ENCODE measurements at places on chromosomes 11 and 22.

GRCh38 chr22:22164541-22165272, 79.9 kb upstream of the VPREB1 start:
- no peak for DNase-seq

DNA sequence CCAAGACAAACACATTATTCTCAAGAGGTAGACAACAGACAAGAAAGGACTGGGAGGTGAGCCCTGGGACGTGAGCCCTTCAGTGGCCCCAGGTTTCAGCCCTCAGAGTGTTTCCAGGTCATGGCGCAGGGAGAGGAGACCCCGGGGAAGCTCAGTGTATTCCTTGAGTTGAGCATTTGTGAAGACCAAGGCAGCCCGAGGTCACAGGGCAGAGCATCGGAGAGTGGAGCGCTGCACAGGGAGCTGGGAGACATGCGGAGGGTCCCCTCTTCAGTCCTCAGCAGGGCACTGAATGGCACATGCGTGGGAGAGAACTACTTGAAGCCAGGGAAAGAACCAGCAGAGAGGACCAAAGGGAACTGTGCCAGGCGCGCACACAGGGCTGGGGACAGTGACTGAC, 11.7 kb downstream of the KRTAP5-6 start:
- DNase-seq, result no peak

GRCh38 chr22:34462795-34463194, 542.5 kb upstream of the LARGE1 start:
- no peak for DNase-seq

DNA sequence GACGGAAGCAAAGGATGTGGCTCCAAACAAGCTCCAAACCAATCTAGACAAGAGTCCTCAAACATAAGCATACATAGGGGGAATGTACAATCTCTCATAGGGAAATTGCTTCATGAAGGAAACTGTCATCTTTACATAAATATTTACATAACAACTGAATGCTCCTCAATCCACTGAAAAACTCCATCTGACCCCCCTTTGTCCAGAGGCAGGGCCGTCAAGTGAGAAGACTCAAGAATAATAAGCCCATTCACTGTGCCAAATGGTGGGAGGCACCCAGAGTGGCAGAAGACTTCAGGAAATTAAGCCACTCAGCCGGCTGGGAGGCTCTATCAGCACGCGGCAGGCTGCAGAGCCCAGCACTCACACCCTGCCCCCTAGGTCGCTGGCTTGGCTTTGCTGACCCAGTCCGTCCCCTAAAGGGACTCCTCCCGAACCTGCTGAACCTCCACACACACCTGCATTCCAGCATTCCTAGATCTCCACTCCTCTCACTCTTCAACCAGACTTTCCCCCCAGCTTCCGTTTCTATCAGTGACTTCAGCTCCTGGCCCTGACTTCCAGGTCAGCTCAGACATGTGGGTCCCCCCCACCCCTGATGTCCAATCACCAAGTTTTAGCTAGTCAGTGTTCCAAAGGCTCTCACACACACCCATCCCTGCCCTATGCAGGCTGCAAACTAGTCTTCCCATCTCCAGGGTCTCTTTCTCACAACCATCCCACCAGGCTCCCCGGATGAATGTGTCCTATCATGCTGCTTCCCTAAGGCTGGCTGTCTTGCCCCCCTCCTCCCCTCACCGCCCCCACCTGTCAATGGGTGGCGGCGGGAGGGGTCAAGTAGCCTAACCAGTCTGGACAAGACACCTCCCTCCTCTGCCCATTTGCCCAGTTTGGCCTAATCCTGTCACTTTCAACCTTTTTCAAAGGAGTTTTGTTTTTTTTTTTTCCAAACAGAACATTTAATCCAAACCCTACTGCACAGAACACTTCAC, 11.3 kb downstream of the VPS37C start:
- no peak for DNase-seq

GRCh38 chr22:27986937-27987336, 67.9 kb upstream of the PITPNB start:
- no peak for DNase-seq

DNA sequence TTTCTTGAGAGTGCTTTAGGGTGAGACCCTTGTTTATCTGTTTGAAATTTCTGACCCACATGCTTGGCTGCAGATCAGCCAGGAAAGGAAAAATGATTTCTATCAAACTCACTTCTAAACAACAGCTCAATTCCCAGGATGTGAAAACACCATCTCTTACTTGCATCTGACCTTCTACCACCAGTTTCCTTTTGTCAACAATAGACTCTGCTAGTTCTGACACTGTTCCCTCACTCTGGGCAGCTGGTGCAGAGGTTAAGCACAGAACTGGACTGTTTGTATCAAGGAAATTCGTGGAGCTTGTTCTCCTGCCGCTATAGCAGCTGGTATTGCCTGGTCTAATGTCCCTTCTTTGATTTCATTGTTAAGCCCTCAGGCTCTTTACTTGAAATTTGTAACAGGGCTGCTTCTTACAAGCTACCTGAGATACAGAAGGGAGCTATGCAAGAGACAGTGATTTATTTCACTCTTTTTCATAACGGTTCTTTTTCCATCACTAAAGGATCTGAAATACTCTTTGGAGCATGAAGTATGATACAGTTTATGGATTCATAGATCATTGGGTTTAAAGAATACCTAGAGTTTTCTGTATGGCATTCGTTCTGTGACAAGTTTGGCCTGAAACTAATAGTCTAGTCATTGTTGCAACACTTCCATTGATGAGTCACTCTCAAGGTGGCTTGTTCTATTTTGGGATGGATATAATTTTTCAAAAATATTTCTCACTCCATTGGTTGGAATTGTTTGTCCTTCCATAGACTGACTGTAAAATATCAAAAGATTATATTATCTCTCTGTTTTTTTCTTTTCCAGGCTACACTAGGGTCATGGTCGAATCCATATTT, 178.2 kb upstream of the ZC3H12C start:
- no peak for DNase-seq

DNA sequence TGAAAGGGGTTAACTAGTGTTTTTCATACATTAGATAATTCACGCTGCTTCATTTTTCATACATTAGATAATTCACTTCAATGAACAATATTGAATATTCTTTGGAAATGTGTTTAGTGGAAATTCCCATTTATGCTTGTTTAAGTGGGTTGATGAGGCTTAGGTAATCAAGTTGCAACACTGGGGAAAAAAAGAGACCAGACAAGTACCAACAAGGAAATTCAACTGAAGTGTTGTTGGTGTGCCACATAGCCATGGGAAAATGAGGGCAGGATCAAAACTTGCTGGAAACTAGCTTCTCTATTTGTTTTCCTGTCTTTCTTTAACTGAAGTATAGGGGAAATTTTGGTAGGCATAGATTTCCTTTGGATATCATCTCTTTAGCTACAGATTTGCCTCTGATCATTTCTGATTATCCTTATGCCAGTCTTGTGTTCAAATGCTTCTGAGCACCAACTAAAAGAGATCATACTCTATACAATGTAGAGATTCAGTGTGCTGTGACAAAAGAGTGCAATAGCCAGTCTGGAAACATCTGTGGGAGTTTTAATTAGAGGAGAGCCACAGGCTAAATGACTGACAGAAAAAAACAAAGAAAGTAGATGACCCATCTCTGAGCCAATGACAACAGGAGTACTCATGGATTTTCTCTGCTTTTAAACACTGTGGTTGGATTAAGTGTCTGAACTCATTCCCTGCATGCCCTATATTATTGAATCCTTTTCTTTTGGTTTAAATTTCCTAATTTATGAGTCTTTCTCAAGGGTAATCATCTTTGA, 67.6 kb upstream of the CTSC start:
- no peak for DNase-seq

DNA sequence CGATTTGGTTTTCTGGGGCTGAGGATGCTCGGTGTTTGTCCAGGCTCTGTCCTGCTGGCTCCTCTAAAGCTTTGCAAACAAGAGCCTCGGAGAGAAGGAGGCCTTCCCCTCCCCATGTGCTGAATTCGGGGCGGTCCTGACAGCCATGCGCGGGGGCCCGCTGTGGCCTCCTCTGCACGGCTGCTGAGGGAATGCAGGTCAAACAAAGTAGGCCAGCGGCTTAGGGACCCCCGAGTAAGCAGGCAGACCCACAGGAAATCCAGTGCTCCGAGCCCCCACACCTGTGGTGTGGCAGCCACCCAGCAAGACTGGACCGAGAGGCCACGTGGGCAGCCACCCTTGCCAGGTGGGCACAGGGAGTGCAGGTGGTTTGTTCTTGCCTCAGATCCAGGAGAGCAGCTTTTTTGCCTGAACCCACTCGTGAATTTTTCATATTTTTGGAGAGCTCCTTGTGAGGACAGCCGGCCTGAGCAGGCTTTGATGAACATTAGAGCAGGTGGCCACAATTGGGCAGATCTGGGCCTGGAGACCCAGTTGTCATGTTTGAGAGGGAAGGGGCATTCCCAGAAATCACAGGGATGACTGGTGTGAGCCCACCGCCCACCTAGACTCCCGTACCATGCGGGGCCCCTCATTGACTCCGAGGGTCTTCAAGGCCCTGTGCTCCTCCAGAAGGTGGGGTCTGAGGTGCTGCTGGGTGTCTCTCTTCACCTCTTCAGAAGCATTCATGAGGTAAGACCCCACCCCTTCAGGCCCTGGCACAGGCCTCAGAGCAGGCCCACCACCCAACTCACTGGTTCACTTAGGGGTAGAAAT, 43.0 kb upstream of the KCNQ1OT1 start:
- DNase-seq, result no peak

DNA sequence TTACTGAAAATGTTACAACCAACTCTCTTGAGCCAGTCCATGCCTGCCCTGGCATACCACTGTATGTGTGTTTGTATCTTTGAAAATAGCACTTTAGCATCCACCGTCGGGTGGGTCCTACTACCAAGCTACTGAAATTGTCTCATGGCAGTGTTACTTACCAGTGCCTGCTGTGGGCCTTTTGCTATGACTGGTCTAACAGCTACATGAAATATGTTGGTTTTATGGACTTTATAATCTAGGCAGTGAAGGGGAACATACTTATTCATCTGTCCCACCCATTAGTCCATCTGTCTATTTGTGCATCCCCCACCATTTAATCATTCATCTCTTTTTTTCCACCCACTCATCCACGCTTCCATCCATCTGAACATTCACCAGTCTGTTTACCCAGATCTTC, 106.0 kb downstream of the NAV2 start:
- no peak for DNase-seq

GRCh38 chr11:65439331-65440181, 17.0 kb downstream of the NEAT1 start:
- DNase-seq, result no peak

DNA sequence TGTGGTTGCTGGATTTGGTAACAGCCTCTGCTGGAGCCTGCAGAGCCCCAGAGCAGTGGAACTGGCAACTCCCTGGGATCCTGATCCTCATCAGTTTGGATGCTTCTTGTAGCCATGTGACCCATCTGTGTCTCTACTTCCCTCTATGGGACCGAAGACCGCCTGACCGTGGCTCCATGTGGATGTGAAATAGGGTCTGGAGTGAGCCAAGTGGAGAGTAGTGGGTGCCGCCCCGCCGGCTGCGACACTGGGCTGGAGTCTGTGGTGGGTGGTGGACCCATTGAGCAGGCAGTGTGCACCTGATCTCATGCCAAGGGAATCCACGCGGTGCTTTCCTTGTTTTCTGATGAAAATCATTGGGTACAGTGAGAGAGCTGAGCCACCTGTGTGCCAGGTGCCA, 543.2 kb upstream of the B3GAT1 start:
- no peak for DNase-seq

DNA sequence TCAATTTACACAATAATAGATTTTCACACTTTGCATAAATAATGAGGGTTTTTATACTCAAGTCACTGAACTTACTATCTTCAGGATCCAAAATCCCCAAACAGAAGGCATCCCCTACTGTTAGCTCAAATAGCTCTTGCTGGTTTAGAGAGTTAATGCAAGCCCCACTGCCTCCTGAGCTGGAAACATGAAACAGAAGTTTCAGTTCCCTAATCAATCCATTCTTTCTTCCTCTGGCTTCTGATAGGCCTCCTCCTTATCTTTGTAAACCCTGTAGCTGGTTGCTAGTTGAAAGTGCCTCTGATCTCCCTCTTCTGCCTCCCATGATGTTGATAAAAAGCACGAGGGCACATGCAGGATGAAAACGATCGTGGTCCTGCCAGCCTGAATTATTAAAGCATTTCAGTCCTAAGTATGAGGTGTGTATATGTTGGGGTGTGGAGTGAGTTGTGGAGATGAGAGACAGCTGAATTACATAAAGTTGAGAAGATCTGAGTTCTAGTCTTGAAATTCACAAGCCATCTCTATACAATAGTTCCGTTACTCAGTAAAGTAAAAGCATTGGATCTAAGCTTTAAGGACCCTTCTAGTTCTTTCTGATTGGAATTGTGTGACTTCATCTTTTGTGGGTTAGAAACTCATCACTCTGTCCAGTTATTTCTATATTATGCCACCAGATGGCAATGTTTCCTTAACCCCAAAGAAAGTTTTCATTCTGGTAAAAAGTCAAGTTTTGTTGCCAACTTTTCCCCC, 35.0 kb upstream of the EHF start:
- no peak for DNase-seq

DNA sequence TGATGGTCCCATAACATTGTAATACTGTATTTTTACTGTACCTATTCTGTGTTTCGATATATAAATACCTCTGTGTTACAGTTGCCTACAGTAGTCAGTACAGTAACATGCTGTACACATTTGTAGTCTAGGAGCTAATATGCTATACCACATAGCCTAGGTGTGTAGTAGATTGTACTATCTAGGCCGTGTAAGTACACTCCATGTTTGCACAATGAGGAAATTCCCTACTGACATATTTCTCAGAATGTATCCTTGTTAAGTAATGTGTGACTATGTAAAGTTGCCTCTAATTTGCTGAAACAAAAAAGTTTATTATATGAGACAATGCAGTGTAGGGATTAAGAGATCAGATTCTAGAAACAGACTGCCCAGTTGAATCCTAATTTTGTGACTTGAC, 21.3 kb downstream of the CAPRIN1 start:
- no peak for DNase-seq

DNA sequence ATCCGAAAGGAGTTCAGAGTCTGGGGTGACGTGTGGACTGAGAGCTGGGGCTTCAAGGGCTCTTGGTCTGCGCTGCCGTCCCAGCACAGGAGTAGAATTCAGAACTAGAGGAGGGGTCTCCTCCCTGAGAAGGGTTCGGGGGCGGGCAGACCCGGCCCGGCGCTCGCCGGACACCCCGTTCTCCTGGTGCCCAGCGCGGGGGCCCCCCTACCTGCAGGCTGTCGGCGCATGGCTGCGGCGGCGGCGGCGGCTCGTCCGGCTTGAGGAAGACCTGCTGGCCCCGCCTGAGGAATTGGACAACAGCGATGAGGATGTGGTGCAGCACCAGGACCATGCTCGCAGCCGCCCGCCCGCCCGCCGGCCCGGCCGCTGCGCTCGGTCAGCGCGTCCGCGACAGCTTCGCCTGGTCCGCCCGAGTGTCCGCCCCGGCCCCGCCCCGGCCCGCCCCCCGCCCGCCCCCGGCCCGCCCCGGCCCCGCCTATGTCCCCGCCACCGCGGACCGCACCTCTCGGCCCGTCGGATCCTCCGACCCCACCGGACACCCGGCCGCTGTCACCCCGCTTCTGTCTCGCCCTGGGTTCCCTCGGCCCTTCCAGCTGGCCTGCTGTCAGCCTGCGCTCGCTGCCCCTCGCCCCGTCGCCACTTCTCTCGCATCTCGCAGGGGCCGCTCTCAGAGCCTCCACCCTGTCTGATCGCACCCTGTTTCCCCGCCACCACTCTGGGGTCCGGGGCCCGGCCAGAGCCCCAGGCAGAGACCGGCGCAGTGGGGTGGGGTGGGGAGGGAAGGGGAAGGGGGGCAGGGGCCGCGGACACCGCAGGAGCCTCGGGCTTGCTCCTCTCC, 32.0 kb downstream of the PDE2A start:
- DNase-seq, result peak; percentile 23

Data from activated T-cell treated with anti-CD3 and anti-CD28 coated beads, Interleukin-2, amount 50 U/mL, for 1 hour (primary cell).